ENCODE measurements at places on chromosomes 11 and 22.

GRCh38 chr11:66970807-66971442, 4.2 kb upstream of the C11orf86 start:
- peak; percentile 99 for DNase-seq

DNA sequence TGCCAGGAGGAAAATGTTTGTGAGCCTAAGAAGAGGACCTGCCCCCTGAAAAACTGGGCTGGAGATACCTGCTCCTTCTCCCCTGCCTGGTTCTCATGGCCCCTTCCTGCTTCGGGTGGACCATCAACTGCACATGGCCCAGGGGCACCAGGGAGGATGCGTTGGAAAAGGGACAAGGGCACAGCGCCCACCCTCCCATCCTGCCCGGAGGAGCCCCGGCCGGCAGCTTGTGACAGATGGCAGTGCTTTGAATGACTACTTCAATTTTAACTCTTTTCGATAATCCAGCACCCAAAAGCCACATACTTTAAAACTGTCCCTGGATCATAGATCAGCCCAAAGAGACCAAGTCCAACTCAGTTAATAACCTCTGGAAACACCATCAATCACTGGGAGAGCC, 135.8 kb upstream of the NECTIN1 start:
- no peak for DNase-seq

DNA sequence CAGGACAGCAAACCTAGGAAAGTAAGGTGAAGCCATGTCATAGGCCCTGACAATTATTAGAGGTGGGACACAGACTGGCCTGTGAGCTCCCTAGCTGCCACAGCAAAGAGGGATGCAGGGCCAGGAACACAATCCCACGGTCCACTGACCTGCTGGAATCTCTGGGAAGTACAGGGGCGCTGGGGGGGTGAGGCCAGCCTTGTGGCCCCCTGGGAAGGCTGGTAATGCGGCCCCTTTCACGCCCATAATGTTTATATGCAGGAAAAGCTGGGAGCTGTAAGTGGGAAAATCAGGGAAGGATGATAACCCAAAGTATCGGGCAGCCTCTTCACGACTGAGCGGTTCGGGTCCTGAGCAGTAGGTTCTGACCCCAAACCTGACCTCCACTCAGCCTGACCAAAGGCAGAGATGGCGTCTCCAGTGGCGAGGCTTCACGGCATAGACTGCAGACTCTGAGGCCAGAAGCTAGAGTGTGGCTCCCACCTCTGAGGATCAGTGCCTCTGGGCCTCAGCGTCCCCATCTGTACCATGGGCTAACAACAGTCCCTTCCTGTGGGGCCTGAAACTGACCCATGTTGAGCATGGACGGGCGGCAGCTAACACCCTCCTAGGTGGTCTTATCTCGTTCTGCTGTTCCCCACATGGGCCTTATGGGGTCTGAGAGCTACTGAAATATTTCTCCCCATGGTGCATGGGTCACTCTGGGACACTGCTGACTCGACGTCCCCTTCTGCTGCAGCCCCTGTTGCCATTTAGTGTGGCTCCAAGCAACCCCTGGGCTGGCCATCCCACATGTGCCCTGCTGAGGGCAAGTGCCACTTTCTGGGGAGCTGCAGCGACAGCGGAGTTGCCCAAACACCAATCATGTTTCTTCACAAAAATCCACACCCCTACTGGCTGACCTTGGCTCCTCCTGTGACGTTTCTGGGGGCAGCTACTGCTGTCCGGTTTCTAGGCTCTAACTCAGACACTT, 101.8 kb downstream of the PHF21B start:
- no peak for DNase-seq

DNA sequence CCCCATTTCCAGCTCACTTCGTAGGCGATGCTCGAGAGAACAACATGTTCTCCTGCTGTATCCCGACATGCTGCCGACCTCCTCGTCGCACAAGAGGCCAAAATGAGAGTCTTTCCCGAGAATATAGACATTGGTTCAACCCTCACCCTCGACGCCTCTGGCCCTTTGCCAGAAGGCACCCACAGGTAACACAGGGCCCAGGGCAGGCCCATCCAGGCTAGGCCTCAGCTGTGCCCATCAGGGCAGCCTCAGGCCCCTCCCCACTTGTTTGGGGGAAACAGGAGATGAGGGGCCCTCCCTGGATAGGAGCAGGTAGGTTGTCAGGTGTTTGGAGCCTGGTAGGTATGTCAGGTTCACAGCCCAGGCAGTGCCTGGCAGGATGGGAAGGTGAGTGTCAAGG, 2.7 kb upstream of the RGL4 start:
- no peak for DNase-seq

- peak; percentile 18 for DNase-seq
Observed at GRCh38 chr22:41352058-41352457, 29.7 kb upstream of the TEF start.

- no peak for DNase-seq
Observed at GRCh38 chr11:114027926-114028325, 31.6 kb upstream of the ZBTB16 start.

GRCh38 chr11:65593518-65594414, 1.8 kb downstream of the KCNK7 start:
- DNase-seq = no peak

DNA sequence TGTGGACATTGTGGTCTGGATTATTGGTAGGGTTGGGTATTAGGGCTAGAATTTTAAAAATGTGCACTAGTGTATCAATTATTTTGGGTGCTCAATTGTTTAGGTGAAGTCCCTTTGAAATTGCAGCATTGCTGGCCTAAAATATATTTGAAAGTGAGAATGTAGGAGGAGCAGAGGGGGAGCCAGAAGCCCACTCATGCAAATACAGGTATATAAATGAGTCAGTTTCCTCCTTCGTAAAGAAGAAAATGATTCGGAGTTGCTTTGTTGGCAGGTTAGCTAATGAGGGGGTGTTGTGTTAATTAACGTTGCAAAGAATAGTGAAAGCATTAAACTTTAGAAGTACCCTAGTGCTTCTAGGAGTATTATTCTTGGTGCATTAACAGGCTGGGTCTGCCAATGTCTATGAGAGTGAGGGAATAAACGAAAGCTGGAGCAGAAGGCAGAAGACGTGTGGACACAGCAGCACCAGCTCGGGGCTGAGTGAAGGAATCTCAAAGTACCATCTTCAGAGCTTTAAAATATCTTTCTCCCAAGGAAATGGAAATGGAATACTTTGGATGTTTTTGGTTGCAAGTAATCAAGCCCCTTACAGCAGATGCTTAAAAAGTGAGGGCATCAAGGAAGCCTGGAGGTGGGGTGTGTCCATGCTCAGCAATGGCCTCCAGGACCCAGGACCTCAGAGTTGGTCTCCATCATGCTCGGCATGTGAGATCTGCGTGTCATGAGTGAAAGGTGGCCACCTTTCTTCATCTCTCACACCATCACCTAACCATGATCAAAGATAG, 522.9 kb downstream of the NTM start:
- DNase-seq = no peak

GRCh38 chr11:86070142-86071056, 1.5 kb upstream of the PICALM start:
- no peak for DNase-seq

DNA sequence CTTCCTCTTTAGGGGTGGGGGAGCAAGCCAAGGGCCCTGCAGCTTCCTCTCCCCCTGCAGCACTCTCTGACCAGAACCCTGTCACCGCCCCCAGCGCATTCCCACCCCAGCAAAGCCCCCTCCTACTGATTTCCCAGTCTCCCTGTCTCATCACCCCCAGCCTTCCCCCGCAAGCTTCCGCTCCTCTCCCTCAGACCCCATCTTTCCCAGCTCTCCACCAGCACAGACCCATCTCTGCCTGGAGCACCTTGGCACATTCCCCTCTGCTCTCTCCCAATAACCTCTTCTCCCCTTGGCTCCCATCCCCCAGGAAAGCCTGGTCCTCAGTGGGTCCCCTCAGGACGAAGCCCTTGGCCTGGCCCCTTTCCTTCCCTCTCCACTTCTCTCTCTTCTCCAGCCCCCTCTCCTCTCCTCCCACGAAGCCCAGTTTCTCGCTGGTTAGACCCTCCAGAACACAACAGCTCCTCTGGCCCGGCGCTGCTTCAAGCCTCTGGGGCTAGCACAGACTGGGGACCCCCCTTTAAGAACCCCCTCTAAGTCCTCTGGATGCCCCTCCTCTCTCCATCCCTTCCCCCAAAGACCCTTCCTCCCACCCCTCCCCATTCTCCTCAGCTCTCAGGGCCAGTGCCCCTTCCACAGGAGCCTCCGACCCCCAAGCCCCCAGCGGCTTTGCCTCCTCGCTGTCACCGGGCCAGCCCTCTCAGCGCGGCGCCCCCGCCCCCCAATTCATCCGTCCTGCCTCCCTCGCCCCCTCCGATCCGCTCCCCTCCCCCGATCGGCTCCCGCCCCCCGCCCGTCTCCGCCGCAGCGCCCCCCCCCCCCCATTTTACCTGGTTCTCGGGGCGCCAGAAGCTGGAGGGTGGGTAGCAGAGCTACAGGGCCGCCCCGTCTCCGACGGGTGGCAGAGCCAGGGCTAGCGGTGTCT, 594 bp downstream of the NRXN2 start:
- no peak for DNase-seq

GRCh38 chr11:120598517-120599257, 87.1 kb downstream of the GRIK4 start:
- no peak for DNase-seq

GRCh38 chr11:103699216-103699615, 337.2 kb upstream of the DDI1 start:
- peak; percentile 47 for DNase-seq

DNA sequence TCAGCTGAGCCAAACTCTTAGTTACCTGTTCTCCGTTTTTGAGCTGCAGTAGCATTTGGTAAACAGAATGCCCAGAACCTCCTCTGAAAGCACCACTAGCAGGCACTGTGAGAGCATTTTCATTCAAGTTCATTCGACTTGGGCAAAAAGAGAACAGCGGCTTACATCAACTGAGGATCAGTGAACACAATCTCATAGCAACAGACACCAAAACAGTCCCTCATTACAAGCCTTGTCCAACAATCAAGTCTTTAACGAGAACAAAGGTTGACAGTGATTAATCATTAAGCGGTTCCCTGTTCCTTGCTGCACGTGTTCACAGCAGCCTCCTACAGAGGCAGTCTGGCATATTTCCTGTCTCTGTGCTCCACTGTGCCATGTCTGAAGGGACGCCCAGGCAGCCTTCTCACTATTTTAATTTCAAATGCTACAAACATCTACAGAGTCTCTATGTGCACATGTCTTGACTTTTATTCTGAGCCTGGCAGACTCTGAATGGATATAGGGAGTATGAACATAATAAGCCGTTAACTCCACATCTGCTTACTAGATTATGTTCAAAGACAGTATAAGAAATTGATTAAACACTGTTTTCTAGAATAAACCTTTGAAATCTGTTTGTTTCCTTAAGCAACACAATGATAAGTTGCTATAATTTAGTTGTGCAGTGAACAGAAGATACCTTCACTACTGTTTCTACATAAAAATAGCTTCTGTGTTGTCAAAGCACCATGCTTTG, 88.3 kb upstream of the MTMR2 start:
- peak; percentile 40 for DNase-seq

DNA sequence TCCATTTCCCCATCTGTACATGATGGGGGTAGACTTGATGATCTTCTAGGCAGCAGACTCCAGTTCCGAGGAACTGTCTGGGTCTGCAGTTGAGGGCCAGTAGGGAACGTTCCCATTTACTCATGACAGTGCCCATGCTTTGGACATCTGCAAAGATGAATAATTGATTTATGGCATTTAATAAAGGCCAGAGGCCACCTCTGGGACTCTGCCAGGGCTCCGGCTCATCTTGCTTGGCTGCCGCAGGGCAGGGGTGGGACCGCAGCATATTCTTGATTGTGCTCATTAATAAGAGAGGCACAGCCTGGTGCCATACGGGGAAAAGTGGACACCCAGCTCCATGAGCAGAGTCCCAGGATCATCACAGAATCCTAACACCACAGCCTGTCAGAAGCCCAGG, 28.1 kb upstream of the KLHL35 start:
- no peak for DNase-seq

- DNase-seq = peak; percentile 49
Observed at GRCh38 chr11:11931461-11932055, 76.9 kb downstream of the DKK3 start.

DNA sequence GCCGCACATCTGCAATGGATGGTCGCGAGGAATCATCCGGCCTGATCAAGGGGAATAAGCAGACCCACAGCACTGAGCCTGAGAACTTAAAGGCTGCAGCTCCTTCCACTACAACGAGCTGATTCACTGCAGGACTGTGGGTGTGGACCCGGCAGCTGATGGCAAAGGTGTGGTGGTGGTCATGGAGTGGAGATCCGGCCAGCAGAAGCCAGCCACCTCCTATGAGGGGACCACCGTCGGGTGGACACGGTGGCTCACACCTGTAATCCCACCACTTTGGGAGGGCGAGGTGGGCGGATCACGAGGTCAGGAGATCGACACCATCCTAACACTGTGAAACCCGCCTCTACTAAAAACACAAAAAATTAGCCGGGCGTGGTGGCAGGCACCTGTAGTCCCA, 66.4 kb downstream of the DGCR2 start:
- DNase-seq = no peak

DNA sequence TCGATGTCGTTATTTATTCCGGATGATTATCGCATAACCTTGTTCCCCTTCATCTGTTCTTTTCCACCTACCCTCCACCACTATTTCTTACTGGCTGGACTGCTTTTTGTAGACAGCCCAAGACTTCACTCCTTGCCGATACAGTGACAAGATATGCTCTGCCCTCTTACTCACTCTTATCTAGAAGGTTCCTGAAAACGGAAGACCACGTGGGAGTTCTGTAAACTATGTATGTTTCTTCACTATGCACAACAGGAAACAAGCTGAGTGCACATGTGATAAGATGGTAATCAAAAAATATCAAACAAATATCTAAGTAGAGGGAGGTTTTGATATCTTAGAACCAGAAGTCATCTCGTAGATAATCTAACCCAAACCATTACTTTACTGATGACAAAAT, 122.9 kb upstream of the ARHGAP20 start:
- no peak for DNase-seq

DNA sequence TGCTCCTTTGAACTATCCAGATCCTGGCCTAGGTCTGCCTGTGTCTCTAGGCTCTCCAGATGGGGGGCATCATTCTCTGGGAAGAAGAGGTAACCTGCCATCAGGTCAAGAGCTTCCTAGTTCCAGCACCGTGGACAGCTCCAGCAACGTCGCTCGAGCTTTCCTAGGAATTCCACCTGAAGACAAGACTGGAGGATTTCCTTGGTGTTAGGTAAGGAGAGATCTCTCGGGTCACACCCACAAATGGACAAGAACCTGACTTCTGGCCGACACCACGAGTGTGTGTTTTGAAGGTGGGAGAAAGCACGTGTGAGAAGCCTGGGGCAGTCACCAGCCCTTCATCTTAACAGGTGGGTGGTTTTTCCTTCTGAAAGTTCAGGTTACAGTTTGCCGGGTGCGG, 1.2 kb downstream of the PRG3 start:
- no peak for DNase-seq

Data from fibroblast of skin of left quadriceps (primary cell).